ENCODE measurements at places on chromosomes 2 and 18. TPM values are rescaled to one million over a fixed set of nuclear protein-coding genes. Genes with fewer than 3 reads are reported as not detected.

Gene TIA1
- 48.7 TPM for total RNA-seq

Gene FBXO36
- 1.7 TPM for total RNA-seq

Gene DSC2
- 1.2 TPM for total RNA-seq

Gene GPATCH11
- total RNA-seq, result 9.6 TPM

Gene SCN7A
- total RNA-seq, result not detected

Gene C18orf54
- 3.2 TPM for total RNA-seq

Gene HSBP1L1
- total RNA-seq, result 13.9 TPM

Gene COL6A3
- total RNA-seq, result 0.37 TPM

Gene OSR1
- 6.6 TPM for total RNA-seq

Gene CHST9
- total RNA-seq, result not detected

Gene MYO5B
- total RNA-seq, result 9.4 TPM

Gene CMPK2
- total RNA-seq, result 0.86 TPM

Gene LRRC30
- not detected for total RNA-seq

Gene IL36A
- not detected for total RNA-seq

Measured in A549 treated with Mapracorat at 1 μM for 4 hours (cell line).